ENCODE measurements at places on chromosomes 5 and 9.

- DNase-seq: no peak
Measured at GRCh38 chr5:126137891-126138280, 285.3 kb upstream of the GRAMD2B start.

GRCh38 chr9:20940447-20941173 is 90.8 kb downstream of the HACD4 start:
- no peak for DNase-seq

DNA sequence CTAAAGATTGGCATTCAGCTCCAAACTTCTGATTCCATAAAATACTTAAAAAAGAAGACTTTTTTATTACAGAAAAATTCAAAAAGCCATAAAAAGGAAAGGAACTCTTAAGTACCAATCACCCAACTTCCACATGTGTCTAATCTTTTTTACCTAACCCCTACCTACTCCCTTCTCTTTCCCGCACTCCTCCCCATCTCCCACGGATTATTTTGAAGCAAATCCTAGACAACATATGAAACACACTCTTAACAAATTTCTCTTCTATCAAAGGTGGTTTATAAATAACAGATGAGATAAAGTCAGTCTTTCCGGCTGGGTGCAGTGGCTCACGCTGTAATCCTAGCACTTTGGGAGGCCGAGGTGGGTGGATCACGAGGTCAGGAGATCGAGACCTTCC is 5.9 kb upstream of the DENND4C start:
- DNase-seq: no peak

GRCh38 chr9:116453785-116454184 is 233.3 kb upstream of the TRIM32 start:
- DNase-seq: no peak

Measured in frontal cortex (tissue), 4 donors.